ENCODE measurements at places on chromosomes 4 and X.

DNA sequence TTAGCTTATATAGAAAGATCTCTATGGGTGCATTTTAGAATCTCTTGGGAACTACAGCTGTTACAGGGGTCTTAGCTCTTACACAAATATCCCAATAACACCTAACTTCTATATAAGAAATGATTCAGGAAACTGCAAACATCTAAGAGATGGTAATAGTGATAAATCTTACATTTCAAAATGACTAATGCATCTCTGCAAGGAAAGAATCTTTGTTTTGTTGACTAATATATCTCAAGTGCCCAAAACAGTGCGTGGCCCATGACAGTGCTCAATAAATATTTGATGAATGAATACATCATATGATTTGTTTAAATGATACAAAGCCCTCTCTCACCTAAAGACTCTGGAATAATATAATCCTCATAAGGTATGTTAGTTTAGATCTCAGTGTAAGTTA, 47.5 kb downstream of the CENPE start:
- no peak for DNase-seq

GRCh38 chr4:91325495-91325894, 978.3 kb upstream of the GRID2 start:
- DNase-seq: no peak

GRCh38 chrX:115330498-115331168, 41.1 kb downstream of the LUZP4 start:
- DNase-seq: peak; percentile 20

DNA sequence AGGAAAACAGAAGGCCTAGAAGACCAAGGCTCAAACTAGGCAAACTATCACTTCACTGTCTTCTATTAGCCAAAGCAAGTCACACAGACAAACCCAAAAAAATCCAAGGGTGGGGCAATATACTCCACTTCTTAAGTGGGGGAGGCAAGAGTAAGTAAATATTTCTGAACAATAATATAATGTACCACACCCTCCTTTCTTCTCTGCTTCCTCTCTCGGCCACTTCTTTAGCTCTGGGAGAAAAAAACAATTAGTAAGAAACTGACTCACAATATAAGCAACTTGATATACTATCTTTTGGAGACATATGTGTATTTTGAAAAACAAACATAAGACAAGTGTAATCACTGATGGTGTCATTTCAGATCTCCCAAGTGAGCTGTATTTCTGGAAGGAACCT, 14.8 kb downstream of the DCAF8L1 start:
- DNase-seq: no peak

GRCh38 chr4:64068096-64068495, 341.2 kb downstream of the TECRL start:
- DNase-seq: no peak

DNA sequence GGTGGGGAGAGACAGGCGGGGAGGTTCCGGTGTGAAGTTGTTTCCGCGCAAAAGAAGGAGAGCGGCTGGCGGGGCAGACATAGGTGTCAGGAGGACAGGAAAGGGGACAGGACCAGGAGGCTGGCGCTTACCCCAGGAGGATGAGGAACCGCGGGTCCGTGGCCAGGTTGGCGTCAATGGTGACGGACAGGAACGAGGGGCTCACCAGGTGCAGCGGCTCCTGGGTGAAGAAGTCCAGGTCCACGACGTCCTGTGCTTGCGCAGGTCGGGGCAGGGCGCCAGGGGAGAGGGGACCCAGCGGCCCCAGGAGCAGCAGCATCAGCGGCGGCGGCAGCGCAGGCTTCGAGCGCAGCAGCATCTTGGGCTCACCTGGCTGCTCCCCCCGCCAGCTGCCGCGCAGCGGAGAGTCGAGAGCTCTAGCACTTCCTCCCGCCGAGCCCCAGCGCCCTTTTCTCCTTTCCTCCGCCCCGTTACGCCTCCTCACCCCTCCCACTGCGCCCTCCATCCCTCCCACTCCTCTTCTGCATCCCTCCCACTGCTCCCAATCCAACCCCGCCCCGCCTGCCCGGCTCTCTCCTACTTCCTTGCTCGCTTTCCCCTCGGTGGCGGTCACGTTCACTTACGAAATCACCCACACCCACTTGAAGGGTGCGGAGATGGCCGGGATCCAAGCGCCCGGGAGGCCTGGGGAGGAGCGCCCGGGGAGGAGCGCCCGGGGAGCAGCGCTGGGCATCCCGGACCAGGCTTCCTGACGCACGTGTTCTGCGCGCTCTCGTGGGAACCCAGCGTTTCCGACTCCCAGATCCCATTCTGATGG, at the start of gene HPSE:
Gene HPSE, minus strand, starts transcription at position 424 of the 817 bp plus-strand sequence. Its CDS starts 66 bp downstream, at position 358.
- DNase-seq: peak; percentile 74

GRCh38 chr4:68904786-68905185, 46.8 kb downstream of the UGT2A3 start:
- DNase-seq: no peak

DNA sequence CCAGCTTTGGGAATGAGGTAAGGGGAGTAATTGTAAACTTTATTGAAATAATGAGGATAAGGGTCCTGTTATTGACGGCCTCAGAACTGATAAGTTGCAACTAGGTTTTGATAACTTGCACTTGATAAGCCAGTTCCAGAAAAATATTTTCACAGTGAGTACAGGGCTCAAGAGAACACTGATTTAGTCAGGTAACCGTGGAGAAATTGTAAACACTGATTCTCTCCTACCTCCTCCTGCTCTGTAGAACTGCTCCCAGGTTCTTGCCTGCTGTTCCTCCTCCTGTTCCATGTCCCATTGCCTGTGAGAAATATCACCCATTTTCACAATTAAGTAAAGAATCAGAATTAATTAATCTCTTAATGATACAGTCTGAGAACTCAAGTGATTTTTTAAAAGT, 55.0 kb upstream of the CXXC4 start:
- no peak for DNase-seq

DNA sequence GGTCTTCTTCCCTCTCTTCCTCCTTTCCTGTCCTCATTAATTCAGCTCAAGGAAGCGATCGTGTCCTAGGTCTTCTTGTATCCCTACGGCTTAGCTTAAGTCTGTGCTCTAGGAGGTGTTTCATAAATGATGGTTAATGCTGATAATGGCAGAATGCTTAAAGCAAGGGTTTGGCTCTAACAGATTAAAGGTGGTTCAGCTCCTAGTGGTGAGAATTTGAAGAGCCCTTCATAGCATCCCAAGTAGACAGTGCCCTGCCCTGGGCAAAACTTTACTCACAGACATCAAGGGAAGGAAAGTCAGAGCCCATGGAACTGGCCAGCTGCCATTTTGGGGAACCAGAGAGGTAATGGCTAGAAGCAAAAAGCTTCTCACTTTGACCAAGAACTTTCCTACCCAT, 47.0 kb upstream of the PGRMC1 start:
- DNase-seq: no peak

- peak; percentile 27 for DNase-seq
Observed at GRCh38 chr4:82367438-82368097, 6.2 kb downstream of the HNRNPD start.

DNA sequence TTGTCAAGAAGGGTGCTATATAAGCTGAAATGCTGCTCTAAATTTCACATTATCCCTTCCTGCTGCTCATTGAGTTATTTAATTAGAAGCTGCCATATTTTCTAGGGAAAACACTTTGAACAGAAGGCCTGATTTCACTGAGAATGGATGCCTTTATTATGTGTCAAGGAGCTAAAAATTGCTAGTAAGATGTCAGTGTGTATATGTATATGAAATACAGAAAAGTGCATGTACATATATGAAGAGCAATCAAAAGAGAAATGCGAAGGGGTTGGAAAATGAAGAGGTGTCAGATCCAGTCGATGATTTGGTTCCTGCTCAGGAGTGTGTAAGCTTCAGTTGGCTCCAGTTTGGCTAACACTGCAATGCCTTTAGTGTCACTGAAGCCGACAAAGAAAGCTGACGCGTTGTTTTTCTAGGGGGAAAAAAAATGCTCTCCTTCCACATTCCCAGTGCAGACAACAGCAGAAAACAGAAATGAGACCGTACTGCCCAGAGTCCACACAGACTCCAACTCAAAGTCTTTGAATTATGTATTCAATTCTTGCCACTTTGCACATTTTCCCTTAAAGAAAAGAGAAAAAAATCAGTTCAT, 154.2 kb downstream of the NHS start:
- DNase-seq: no peak

- no peak for DNase-seq
Observed at GRCh38 chrX:16587836-16588235, 62.1 kb upstream of the S100G start.

- no peak for DNase-seq
Observed at GRCh38 chr4:174674305-174674840, 152.1 kb upstream of the HPGD start.

DNA sequence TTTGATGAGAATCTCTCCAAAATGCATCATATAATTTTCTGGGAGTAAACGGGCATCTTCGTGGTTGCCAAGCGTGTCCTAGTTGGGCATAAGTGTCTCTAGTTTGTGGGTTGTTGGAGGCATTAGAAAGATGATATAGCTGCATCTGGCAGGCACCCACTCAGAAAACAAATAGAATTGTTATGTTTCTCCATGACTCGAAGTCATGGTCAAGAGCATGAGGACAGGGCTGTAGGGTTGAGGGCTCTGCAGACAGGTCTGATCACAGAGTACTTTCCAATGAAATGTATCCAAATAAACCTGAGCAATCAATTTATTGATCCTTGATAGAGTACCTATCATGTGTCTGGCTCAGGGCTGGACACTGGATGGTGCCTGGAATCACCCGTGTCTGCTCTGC, 82.7 kb downstream of the SORCS2 start:
- no peak for DNase-seq

- DNase-seq: no peak
Observed at GRCh38 chr4:41579043-41579442, 41.1 kb downstream of the LIMCH1 start.

- DNase-seq: no peak
Observed at GRCh38 chr4:106806158-106806797, 229.8 kb downstream of the DKK2 start.

GRCh38 chr4:37892641-37893040, 1.8 kb downstream of the TBC1D1 start:
- peak; percentile 74 for DNase-seq
